AG04450 (cell line): ENCODE measurements at places on chromosomes 7 and 10. TPM values are rescaled to one million over a fixed set of nuclear protein-coding genes. Genes with fewer than 3 reads are reported as not detected.

The GIMAP1 gene
- polyA plus RNA-seq: not detected in 2 replicates

The SORCS1 gene
- 0.02 and 0.05 TPM in 2 replicates for polyA plus RNA-seq

The NHLRC2 gene
- 6.8 and 7.6 TPM in 2 replicates for polyA plus RNA-seq

The ZMIZ2 gene
- polyA plus RNA-seq: 4.8 and 7.7 TPM in 2 replicates

The HMX3 gene
- not detected in 2 replicates for polyA plus RNA-seq

The NAT16 gene
- polyA plus RNA-seq: 0.02 and 0.05 TPM in 2 replicates

The CPA1 gene
- 0.07 and 0.09 TPM in 2 replicates for polyA plus RNA-seq

The JAKMIP3 gene
- polyA plus RNA-seq: 0.19 TPM in 2 replicates

DNA sequence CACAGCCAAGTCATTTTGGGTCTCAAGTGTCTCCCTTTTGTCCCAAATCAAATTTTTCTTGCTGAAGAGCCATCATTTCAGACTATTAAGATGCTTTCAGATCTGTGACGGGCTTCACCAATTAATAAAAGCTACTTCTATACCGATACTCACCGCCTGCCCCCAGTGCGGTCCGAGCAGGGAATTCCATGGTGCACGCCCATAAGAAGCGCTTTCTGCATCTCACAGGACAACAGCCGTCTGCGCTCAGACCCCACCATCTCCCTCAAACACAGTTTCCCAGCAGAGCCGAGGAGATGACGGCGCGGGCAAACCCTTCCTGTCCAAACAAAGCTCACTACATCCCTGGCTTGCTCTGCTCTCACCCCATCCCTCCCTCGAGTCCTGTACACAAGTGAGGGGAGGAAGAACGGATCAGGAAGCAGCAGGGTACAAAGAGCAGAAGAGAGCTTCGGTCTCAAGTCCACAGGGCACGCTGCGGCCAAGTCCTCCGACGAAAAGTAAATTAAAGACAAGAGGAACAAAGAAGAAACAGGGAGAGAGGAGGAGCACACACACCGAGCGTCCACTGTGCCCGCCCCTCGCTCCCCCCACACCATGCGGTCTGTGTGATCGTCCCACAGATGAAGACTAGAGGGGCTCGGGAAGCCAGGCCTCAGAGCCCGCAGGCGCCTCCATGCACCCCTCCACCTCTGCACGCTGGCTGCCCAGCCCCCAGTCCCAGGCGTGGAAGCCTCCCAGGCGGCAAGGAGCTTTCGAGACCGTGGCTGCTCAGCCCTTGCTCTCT, 121.9 kb downstream of the MAD1L1 start:
- no peak for DNase-seq

GRCh38 chr10:55233090-55233489, 432.1 kb upstream of the PCDH15 start:
- DNase-seq: no peak

- DNase-seq: no peak
These were observed 3.6 kb downstream of the FAM171A1 start for GRCh38 chr10:15367296-15368085.

GRCh38 chr10:121049489-121049888, 198.3 kb downstream of the WDR11 start:
- DNase-seq: no peak

DNA sequence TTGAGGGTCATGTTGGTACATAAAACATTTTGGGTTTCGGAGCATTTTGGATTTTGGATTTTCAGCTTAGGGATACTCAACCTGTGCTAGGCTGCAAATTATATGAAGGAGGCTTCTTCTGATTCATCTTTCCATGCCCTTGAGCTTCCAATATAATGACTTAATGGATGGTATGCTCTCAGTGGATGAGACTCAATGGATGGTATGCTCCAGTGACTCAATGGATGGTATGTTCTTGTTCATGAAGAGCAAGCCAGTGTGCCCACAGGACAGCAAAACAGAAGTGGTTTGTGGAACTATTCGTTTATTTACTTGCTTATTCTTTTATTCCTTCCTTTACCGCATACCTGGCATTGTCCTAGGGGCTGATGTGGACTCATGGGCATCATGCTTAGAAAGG, 969.6 kb downstream of the LRMDA start:
- DNase-seq: no peak

- DNase-seq: no peak
These were observed 51.5 kb downstream of the MCMBP start for GRCh38 chr10:119821182-119821581.

- DNase-seq: peak; percentile 1
These were observed 175.1 kb downstream of the COBL start for GRCh38 chr7:51141451-51142003.

GRCh38 chr7:81140775-81141174, 221.9 kb upstream of the SEMA3C start:
- no peak for DNase-seq

DNA sequence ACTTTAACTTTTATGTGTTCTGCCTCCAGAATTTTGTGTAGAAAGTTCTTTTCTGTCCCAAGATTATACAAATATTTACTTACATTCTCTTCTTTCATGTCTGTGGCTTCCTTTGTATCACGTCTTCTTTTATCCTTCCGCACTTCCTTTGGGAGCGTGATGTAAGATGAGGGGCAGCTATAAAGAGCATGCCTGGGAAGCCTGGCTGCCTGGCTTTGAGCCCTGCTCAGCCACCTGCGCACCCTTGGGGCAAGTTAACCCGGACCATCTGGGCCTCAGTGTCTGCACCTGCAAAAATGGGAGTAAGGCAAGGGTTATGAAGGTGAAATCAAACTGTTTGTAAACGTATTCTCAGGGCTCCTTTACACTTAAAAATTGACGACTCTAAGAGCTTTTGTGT, 25.2 kb downstream of the PALD1 start:
- no peak for DNase-seq

- DNase-seq: no peak
These were observed 1.4 kb upstream of the HOXA7 start for GRCh38 chr7:27157702-27158431.

DNA sequence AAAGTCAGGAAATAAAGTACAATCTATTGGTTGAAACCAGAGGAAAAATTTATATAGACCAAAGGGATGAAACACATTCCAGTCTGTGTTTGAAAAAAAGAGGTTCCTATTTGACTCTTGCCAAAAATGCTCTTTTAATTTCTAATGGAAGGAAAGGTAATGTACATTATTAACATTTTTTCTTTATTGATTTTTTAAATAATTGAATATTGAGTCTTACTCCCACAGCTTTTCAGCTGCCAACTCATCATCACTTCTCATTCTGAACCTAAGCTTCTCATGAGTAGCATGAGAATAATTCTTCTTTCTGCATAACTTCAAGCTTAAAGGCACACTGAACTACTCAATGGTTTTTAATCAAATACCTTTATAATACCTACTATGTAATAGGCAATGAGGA, 49.8 kb upstream of the FHIP2A start:
- no peak for DNase-seq

- no peak for DNase-seq
These were observed 659.5 kb upstream of the NRG3 start for GRCh38 chr10:81215498-81215897.

GRCh38 chr10:2984682-2985081, 82.7 kb upstream of the PFKP start:
- no peak for DNase-seq

DNA sequence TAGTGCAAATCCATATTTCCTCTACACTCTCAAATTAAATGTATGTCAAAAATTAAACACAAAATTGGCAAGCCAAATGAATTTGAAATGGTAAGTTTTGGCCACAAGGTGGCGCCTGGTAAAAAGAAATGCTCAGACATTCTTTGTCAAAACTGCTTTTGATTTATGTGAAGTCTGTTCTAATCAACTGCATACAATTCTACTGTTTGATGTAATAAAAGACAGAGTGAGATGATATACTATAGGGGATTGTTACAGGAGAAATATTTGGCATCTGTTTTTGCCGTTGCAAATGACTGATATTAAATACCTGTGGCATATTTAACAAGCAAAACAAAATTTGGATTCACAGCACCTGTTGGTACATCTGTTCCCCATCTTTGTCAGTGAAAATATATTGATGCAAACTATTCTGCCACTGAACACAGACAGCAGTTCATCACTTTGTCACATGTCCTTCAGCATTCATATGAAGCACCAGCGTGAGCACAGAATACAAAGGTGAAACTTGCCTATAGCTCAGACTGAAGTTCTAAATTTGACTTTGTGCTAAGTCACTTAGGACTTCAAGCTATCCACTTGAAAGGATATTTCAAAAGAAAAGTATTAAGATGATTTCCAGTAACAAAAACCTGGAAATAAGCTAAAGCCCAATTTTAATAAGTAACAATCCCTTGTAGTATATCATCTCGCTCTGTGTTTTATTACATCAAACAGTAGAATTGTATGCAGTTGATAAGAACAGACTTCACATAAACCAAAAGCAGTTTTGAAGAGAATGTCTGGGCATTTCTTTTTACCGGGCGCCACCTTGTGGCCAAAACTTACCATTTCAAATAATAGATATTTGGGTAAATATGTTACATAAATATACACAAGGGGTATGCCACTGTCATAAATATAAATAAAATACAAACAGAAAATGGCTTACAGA, 10.2 kb upstream of the CH25H start:
- DNase-seq: peak; percentile 38

DNA sequence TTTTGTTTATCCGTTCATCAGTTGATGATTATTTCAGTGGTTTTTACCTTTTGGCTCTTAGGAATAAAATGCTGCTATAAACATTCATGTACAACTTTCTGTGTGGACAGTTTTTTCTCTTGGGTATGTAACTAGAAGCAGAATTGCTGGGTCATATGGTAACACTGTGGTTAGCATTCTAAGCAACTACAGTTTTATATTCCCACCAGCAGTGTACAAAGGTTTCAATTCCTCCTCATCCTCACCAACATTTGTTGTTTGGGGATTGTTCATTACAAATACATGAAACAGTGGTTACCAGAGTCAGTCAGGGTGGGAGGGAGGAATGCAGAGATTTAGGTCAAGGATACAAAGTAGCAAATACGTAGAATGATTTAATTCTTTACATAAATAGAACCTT, 97.0 kb downstream of the NPSR1 start:
- DNase-seq: no peak

DNA sequence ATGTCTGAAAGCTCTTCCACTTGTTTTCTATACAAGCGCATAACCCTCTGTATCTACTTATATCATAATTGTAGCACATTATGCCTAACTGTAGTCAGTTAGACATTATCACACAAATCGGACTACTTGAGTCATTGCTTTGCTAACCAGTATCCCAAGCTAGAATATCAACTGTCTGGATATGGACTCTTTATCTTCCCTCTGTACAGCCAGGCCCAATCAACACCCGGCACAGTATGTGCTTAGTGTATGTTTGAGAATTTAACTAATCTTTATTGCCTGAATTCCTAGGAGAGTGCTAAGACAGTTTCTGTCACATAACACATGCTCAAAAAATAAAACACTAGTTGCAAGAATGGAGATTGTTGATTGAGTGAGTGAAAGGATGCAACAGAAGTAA, 211.2 kb downstream of the ARL4A start:
- no peak for DNase-seq

DNA sequence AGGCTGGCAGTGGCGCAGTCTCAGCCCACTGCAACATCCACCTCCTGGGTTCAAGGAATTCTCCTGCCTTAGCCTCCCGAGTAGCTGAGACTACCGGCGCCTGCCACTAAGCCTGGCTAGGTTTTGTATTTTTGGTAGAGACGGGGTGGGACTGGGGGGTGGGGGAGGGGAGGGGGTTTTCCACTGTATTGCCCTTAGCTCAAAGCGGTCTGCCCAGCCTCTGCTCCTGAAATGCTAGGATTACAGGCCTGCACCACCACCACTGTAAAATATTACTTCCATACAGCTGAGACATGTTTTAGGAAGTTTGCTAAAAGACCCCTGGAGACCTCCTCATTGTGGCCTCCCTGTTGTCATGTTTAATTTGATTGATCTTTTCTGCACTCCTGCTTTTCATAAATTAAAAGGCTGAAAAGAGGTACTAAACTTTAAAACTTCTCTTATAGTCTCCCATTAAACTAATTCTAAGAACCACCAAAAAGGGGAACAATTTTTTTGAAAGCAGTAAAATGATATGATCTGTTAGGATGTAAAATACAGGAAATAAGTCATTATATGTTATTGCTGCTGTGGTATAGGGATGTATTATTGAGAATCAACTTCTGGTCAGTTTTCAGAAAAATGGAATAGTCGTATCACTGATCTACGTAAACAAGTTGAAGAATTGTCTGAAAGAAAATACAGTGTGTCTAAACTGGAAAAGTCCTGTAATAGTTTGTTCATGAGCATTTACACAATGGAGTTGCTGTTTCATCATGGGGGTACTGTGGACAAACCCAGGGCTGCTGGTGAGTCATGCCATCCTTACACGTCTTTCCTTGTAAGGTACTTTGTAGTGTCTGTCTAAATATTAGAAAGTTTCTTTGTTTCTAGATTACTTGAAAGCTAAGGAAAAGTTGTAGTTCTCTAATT, 72.9 kb upstream of the TMEM248 start:
- peak; percentile 49 for DNase-seq

DNA sequence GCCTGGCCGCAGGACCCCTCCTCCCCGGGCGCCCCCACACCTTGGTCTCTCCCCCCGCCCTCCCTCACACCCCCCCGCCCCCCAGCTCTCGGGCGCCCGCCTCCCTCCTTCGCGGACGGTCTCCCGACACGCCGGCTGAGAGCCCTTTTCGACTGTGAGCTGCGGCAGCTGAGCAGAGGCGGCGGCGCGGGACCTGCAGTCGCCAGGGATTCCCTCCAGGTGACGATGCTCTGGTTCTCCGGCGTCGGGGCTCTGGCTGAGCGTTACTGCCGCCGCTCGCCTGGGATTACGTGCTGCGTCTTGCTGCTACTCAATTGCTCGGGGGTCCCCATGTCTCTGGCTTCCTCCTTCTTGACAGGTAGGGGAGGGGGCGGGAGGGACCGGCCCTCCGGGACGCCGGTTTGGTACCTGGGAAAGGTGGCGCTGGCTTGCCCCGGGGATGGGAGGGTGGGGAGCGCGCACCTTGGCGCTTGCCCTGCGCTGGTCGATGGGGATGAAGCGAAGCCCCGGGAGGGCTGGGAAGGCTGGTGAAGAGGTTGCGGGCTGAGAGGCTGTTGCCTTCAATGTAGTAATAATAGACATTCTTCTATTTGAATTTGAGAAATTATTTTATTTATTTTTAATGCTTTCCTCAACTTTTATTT, at the start of gene BMPER:
Gene BMPER, plus strand, starts transcription at position 151 of the 644 bp plus-strand sequence. Its CDS starts 75 bp downstream, at position 226.
- no peak for DNase-seq

DNA sequence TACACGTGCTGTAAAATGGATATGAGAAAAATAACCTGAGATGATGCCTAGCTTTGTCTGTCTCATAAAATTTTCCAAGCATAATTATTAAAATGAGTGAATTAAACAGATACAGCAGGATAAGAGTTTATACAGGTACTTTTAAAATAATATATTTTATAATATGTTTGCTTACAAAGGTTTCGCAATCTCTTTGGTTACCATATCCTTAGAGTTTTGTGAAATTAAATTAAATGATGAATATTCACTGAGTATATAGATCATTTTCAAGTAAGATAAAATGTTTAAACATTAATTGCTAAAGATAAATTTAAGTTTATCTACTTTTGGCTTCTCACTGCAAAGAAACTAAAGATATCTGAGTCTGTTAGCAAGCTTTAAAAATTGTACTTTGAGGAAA, 11.4 kb downstream of the SHTN1 start:
- DNase-seq: no peak

DNA sequence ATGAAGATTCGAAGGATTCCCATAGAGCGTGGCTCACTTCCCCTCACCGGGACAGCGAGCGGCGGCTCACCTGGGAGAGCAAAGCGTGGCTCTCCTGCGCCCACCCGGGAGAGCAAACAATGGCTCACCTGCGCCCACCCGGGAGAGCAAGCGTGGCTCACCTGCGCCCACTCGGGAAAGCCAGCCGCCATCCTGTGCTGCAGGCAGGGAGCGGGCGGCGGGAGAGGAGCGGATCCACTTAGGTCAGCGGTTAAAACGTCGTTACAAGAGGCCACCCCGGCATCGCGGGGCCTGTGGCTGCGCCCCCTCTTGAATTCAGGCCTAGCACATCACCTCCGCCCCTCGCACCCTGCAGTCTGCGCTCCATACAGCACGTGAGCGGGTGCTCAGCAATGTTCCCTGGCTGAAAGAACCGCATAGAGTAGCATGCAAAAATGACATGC, 461 bp upstream of the FIGNL1 start:
- no peak for DNase-seq
